ENCODE measurements at places on chromosomes 5 and 9. TPM values are rescaled to one million over a fixed set of nuclear protein-coding genes. Genes with fewer than 3 reads are reported as not detected.

DNA sequence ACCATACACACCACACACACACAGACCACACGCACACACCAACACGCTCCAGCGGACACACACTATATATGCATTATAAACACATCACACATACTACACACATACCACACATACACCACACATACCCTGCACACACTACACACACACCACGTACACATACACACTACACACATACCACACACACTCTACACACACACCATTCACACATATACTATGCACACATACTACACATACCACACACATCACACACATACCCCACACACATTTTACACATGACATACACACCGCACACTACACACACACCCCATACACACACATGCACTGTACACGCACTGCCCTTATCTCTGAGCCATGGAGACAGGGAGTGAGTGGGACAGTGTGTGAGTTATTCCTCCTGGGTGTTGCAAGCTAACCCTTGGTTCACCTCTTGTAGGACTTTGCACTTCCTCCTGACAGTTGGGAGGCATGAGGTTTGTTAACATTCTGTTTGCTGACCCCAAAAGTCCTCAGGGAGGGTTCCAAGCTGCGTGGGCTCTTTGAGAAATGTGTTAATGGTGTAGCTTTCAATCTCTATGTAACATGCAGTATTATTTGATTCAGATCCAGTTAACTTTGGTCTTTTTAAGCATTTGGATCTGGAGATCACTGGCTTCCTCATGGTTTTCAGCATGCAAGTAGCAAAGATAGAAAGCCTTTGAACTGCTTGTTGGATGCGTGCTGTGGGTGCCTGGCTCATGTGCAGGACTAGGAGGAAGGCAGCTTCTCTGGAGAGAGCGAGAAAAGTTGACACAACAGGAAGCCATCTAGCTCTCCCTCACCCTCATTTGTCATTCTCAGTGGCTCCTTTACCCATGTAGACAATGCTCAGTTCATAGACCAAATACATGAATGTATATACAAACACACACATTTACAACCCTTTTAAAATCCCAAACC lies 13.7 kb downstream of the IL31RA start:
- no peak for DNase-seq

The ECSCR gene
- 2.0 TPM for total RNA-seq

DNA sequence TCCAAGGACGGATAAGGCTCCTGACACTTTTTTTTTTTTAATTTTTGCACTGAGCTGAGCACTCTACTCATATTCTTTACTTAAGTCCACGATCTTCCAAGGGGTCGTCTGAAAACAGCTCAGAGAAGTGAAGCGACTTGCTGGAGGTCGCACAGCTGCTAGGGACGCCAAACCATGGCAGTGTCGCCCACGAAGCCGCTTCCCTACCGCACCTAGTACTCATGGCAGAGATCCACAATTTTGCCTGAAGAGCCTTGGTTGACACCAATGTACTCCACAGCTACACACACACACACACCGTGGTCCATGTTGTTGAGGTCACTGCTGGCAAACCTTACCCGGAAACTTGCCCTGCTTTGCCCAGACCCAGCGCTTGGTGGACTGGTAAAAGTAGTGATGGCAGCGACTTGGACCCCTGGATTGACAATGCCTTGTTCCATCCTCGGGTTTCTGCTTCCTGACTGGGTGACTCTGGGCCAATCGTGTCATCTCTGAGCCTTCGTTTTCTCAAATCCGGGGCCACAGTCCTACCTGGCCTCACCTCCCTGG lies 521 bp upstream of the SLIT3 start:
- no peak for DNase-seq

The CDX1 gene
- 0.15 TPM for total RNA-seq

The JMY gene
- total RNA-seq: 5.5 TPM

The ANGPTL2 gene
- 2.8 TPM for total RNA-seq

All from left lobe of liver (tissue), 2 donors.